ENCODE measurements at places on chromosomes 11 and 22.

DNA sequence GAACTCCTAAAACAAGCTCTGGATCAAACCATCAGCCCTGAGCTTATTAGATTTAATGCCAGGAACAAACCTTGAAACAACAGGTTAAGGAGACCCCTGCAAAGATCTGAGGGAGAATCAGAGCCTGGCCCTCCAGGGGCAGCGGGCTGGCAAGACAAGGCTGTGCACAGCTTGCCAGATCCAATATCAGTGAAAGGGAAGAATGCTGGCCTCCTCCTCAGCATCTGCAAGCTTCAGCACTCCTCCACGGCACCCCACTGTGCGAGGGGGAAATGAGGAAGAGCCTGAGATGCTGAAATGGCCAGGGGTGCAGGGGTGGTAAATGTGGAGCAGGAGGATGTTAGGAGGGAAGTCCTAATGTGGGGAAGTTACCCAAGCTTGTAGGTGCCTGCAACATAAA, 167.0 kb downstream of the TENM4 start:
- no peak for DNase-seq

DNA sequence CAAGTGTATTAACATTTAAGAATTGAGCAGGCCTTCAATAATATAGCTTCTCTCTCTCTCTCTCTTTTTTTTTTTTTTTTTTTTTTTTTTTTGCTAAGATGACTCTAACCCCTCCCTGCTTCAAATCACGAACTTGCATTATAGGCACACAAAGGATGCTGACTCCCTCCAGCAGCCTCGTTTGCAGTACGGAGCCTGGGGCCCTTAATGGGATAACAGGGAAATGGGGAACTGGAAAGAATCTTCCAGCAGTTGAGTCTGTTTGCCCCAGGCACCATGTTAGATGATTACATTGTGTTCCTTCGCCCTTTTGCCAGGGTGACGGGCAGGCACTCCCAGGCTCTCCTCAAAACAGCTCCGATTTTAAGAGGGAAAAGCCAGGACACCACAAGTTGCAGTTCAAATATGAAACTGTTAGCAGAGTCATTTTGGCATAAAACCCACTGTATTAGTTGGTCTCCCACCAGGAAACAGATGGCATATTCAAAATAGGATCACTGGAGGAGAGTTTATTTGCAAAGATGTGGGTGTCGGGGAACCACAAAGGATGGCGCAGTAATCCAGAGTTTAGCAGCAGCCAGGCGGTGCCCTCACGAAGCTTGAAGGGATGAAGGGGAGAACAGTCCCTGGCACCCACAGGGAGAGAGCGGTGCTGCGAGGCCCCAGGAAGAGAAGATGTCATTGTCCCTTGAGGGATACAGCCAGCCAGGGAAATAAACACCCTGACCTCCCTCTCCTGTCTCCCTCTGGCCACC, 26.5 kb upstream of the TREH start:
- DNase-seq: no peak

- DNase-seq: no peak
Observed at GRCh38 chr11:108198833-108199232, 23.6 kb downstream of the NPAT start.

DNA sequence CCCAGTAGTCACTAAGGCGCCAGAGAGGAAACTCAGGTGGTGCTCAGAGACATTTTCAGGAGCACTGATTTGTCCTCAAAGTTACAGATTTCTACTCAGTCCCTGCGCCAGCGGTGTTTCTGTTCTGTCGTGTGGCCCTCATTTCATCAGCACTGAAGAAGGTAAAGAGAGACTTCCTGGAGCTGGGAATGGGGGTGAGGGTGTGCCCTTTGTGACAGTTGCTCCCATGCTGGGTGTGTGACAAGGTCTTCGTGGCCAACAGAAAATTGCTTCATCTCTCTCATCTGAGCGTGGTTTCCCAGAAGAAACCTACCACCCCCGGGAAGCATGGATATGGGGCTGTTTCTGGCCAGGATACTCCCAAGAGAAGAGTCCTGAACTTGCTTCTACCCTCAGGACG, 2.0 kb upstream of the PPARA start:
- DNase-seq: no peak

GRCh38 chr11:56842814-56843794, 94.6 kb upstream of the OR9G4 start:
- DNase-seq: no peak

DNA sequence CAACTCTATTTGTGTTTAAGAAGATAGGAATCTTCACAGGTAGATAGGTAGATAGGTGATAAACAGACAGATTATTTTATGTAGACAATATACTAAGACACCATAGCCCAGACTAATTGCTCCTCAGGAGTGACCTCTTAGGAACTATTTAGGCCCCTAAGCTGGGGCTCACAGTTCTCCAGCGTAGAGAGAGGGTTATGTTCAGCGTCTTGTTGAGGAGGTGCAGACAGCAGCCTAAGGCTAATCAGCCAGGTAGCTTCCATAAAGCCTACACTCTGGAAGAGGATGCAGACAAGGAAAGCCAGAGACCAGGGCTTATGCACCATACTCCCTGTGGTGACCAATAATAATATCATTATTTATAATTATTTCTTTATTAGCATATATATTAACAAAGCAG, 705.2 kb downstream of the LRRC4C start:
- no peak for DNase-seq

- no peak for DNase-seq
Observed at GRCh38 chr11:121237686-121238658, 54.6 kb upstream of the SC5D start.

- no peak for DNase-seq
Observed at GRCh38 chr22:33330534-33330933, 272.4 kb upstream of the SYN3 start.

GRCh38 chr11:130037058-130037457, 32.6 kb upstream of the APLP2 start:
- no peak for DNase-seq
